ENCODE measurements at places on chromosomes 11 and 22.

DNA sequence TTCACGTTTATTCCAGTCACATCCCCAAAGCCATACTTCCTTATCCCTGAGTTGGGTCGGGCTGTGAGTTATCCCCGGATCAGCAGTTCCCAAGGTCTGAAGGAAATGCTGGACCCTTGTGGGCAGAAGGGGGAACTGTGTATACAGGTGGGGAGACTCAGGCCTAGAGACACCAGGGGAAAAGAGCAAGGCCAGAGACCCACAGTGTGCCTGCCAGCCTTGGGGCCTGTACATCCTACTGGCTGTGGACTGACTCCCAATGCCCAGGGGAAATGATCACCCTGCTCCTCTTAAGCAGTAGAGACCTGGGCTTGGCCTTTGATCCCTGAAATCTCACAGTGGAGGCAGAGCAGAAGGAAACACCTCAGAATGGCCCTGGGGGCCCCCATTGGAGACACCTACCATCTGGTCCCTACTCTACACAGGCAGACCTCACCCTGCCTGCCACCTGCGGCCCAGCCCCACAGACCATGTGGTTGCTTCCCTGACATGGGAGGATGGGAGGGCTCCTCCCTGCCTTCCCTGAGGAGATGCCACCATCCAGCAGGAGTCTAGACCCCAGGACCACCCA is 1.3 kb downstream of the SELENOM start:
- no peak for DNase-seq

DNA sequence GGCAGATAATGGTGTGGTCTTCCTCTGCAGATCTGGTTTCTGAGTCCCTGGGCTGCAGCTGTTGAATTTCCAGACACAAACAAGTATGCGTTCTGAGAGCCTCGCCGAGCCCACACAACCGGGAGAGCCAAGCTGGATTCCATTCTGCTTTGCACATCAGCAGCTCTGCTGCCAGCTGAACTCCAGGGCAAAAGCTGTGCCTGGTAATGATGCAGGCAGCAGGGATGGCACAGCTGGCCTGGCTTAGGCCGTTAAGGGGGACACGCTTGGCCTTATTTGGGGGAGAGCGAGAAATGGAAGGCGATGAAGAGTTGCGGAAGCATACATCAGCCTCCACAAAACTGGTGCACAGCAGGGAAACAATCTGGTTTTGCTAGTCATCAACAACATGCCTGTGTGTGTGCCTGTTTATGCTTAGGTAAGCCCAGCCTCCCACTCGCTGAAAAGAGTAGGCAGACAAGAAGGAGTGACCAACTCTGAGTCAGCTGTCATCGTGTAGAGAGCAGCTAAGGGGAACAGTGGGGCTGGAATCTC is 25.1 kb downstream of the ADAMTS8 start:
- no peak for DNase-seq

- no peak for DNase-seq
Observed at GRCh38 chr11:126135235-126136176, 72.8 kb upstream of the CDON start.

DNA sequence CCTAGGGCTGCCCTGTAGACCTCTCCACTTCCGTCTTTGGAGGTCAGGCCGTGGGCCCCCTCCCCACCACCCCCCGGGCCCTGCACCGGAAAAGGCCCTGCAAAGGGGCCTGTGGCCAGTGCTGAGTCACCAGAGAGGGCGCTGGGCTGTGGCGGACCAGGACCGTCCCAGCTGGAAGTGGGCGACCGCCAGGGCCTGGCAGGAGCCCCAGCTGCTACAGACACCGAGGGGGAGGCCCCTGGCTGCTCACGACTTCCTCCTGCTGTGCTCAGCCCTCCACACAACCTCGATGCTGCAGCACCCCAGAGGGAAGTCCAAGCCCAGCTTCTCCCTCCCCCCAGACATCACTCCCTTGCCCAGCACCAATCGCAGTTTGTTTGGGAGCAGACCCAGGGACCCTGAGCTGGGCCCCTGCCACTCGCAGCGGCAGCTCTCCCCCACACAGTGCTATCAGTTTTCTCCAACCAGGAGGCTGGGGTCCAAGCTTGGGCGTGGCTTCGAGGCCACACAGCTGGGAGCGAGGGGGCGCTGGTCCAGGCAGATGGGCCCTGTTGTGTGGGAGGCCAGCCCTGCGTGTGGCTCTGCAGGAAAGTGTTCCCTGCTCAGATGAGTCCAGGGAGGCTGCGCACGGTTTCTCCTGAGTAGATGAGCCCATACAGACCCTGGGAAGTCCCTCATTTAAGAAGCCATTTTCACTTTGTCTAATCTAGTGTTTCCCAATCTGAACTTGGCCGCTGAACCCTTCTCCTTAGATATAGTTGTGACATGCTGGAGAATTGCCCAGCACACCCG is 5.6 kb upstream of the SH3BP1 start:
- DNase-seq: no peak

GRCh38 chr22:41280065-41280464 is 5.9 kb downstream of the RANGAP1 start:
- DNase-seq: no peak
